ENCODE measurements at places on chromosomes 4 and X.

- DNase-seq: no peak
These were observed 29.3 kb downstream of the DYNLT3 start for GRCh38 chrX:37818031-37818430.

DNA sequence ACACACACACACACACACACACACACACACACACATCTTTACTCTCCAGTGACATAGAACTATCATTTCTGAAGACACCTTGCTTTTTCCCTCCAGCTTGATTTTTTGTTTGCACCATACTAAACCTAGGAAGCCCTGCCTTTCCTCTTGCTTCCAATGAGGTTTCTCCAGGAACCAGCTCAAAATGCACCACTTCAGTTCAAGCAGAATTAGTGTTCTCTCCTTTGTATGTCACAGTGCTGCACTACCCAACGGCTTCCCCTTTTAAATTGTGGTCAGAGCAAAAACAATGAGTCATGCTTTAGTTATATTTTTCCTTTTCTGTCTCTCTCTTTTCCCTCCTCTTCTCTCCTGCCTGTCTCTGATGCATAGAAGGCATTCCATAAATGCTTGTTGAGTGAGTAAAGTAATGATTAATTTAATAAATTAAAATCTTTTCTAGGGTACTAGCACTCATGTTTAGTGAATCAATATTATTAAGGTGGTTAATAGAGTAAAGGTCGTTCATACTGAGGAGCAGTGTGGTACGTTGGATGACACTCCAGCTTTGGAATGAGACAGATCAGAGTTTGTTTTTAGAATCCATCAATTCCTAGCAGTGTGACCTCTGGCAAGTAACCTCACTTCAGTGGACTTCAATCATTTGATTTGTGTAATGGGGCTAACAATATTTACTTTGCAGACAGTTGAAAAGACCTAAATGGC, 5.9 kb downstream of the RTL3 start:
- no peak for DNase-seq

DNA sequence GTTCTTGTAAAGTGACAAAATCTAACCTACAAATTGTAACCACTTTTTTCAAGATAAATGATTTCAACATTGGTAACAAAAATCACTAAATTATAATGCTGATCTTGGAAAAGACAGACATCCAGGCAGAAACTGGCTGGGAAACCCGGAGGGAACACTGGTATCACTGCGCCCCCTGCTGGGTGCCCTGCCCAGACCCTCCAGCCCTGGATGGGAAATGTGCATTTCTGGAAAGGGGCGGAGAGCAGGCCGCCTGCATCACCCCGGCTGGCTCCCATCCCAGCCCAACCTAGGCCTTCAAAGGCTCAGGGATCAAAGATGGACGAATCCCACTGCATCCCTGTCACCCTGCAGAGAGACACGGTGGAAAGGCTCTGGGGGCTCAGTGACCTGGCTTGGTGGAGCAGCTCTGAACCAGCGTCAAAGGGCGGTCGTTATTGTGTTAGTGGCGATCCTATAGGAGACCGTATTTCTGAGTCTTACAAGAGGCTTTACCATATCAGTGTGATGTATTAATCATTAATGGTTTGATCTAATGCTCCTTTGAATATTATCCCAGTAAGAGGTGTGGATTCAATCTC, 37.3 kb downstream of the ACOX3 start:
- DNase-seq: peak; percentile 77

GRCh38 chr4:69742596-69742995, 17.8 kb downstream of the SULT1B1 start:
- no peak for DNase-seq

GRCh38 chr4:100981447-100982204, 365.7 kb downstream of the PPP3CA start:
- DNase-seq: no peak

GRCh38 chrX:10608099-10608498, 12.3 kb downstream of the MID1 start:
- DNase-seq: no peak

GRCh38 chrX:14873676-14874049, 442 bp downstream of the MOSPD2 start:
- DNase-seq: no peak

DNA sequence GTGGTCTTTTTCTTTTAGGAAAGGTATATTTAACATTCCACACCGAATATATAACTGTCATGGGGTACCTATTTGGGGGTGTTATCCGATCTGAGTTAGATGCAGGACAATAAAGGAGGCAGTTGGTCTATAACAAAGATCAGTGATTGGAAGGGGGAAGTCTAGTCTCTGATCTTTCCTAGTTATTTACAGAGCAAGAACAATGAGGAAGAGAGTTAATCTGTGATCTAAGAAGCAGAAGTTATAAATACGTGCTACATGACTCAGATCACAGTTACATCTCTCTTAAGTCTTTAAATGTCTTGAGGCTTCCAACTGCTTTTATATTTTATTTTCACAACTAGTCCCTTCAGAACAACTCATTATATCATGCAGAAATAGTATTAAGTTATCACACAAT, 33.2 kb upstream of the ARMCX4 start:
- DNase-seq: no peak

Measured in renal cortex interstitium (tissue), 15 donors.